GF-D8 (cell line): ENCODE measurements at places on chromosomes 3 and 15.

GRCh38 chr15:56996746-56997470 is 78.5 kb downstream of the TCF12 start:
- DNase-seq = no peak

DNA sequence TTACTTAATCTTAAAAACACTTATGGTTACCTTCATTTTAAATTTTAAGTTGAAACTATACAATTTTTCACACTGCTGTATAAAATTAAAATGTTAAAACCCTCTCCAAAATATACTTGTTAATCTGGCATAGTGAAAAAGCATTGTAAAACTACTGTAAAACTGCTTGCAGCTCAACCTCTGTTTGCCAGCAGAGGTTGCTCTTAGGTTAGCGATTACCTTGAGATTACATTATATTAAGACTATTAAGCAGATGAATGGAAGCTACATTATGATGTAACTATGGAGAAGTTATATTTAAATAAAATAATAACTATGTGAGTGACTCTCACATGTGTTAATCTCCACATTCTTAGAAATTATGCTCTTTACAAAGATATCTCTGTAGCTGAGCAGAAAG is 143.6 kb upstream of the SLITRK3 start:
- no peak for DNase-seq

GRCh38 chr15:54839379-54839778 is 357.4 kb downstream of the RSL24D1 start:
- DNase-seq = no peak

DNA sequence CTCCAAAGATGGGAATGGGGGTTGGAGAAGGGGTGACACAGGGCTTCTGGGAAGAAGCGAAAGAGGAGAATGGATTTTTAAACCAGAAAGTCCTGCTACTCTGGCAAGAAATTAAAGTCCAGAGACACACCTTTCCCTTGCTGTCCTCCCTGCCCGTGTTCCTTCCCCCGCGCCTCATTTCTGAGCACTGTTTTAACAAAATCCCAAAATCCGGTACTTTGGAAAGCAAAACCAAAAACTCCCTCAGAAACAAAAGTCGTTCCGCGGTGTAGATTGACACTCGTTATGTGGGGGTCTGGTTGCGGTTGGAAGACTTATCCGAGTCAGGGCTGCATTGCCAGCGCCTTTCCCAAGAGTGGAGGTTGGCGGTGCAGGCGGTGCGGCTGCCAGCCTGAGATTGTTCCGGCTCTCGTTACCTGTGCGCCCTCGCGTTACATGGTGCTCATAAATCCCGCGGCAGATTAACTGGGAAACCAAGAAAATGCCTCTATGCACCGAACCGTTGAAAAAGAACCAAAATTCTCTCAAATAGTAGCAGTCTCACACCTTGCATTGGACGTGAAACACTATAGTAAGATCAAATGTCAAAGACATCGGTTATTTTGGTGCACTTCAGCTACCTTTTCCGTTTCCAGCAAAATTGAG is 217.7 kb downstream of the MEIS2 start:
- no peak for DNase-seq

DNA sequence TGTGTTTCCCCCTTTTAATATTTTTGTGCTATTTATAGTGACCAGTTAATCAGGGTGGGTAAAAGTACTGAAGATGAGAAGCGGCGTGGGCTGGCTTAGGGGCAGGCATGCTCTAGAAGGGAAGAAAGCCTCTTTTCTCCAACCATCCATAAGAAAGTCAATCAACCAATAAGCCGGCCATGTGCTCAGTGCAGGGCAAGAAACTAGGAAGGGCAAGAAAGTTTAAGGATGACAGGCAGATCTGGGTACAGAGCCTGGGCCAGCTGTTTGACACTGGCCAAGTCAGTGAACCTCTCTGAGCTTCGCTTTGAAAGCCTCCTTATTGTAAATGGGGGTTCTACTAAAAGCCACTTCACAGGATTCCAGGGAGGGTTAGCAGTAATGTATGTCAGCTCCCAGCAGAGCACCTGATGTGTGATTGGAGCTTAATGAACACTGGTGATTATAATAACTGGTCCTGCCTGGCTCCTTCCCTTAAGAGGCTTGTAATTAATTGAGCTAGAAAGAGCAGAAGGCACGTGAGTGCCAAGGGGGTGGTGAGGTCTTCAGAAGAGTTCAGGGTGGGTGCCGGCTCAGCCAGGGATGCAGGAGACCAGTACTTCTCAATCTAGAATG is 5.7 kb upstream of the CHRNA3 start:
- DNase-seq = no peak

GRCh38 chr15:99252326-99252725 is 1.0 kb downstream of the LRRC28 start:
- DNase-seq = no peak

- DNase-seq = no peak
These were observed 25.5 kb upstream of the B3GNT5 start for GRCh38 chr3:183227586-183227985.

DNA sequence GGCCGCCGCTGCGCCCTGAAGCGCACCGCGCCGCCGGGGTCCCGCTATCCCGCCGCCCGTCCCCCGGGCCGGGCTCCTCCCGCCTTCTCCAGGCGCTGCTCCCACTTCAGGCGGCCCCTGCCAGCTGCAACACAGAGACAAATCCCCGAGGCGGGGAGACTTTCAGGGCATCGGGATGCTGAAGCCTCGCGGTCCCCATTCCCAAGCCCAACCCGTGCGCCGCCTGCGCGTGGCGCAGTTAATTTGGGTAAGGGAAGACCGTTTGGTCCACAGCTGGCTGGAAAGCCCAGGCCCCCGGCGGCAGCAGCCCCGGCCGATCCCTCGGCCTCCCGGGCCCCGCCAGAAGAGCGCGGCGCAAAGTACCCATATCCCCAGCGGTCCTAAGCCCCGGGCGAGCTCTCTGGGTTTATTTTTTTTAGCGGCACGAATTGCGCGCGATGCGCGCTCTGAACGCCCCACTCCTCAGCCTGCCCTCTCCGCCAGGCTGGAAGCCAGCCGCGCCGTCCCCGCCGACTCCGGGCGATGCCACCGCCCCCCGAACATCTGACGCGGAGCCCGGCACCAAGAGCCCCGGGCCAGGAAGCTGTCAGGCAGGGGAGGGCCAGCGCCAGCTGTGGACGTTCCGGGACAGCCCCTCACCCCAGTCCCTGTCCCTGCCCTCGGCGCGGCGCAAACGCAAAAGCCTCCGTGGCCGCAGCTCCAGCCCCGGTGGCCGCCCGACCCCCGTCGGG is 517 bp downstream of the FBN1 start:
- no peak for DNase-seq
